Stimulated activated CD4-positive, alpha-beta T cell treated with anti-CD3 and anti-CD28 coated beads, Interleukin-15, amount 100 ng/mL, for 1 hour (primary cell): ENCODE measurements at places on chromosomes 13 and 19.

- DNase-seq = no peak
These were observed 1030.4 kb downstream of the SLITRK5 start for GRCh38 chr13:88701551-88701950.

DNA sequence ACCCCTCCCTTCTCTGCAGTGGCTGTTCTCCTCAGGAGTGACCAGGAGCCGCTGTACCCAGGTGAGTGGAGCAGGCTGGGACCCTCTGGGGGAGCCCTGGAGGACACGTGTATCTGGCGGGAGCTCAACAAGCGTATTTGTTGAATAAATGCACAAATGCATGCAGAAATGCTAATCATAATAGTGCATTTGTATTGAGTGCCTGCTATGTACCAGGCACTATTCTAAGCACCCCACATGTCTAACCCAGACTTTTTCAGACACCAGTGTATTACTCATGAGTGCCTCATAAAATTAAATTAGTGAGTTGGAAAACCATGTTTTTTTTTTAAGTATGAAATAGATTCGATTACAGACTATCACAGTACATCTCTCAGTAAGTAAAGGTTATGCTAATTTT lies 7.9 kb downstream of the HPN start:
- no peak for DNase-seq

GRCh38 chr19:5036698-5037563 lies 68.0 kb downstream of the KDM4B start:
- DNase-seq = no peak

DNA sequence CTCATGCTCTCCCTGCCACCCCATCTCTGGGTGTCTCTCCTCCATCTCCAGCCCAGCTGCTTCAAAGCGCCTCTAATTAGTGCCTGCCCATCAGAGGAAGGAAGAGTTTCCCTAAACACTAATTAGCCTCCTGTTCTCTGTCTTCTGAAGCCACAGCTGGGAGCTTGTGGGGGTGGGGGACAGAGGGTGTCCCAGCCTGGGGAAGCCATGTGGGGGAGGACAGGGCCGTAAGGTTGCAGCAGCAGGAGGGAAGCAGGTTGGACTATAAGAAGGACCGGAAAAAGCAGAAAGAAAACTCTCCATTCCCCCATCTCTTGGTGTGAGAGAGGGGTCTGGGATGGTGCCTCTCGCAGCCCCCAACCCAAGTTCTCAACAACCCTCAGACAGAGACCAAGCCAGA lies 26.2 kb downstream of the SLC8A2 start:
- DNase-seq = no peak

DNA sequence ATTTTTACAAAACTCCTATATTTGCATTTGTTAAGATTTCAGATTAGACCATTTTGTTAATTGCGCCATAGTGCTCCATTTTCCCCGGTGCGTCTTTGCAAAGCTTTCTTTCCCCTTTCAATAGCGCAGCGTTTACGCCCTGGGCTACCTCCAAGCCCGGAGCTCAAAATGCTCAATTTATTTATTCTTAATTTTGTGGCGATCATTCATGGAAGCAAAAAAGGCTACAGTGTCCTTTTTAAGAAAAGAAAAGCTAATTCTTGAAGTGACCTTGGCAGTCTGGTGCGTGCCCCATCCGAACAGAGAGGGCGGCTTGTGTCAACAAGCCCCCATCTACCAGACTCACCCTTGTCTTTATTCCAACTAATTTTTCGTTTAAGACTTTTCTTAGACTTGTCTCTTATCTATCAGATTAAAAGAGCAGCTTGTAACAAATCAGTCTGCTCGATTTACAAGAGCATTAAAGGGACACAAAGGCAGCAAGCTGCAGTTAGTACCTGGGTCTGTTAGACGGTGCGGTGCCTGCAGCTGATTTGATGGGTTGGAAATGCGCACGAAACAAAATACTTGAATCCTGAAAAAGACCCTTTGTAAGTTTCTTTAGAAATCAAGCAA lies 30.1 kb downstream of the GSX1 start:
- no peak for DNase-seq

DNA sequence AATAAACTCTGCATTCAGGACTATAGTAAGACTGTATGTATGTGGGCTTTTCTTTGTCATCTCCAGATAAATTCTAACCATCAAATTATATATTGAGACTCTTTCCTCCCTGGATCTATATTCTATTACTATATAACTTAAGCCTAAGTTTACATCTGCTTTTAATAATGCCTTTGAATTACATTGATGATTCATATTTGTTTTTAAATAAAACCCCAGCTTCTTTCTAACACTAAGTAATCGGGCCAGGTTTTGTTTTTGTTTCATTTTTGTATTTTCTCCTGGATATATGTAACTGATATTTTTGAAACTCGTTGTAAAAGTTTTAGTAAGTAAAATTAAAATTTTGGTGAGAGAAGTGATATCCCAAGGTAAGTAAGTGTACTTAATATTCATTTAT lies 1599.1 kb downstream of the PCDH9 start:
- no peak for DNase-seq

- no peak for DNase-seq
These were observed 19.7 kb downstream of the ARHGEF18 start for GRCh38 chr19:7368456-7368855.

DNA sequence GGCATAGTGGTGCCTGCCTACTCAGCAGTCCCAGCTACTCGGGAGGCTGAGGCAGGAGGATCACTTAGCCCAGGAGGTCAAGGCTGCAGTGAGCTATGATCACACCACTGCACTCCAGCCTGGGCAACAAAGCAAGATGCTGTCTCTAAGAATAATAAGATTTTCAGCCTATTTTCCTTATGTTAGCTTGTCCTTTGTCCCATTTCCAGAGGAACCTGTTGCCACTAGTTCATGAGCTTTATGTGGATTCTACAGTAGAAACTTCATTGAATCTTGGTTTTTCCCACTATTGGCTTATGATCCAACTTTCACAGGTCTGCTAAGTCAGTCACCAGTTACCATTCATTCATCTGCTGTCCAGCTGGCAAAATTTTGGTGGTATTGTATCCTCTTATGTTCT lies 18.2 kb downstream of the FFAR2 start:
- no peak for DNase-seq

DNA sequence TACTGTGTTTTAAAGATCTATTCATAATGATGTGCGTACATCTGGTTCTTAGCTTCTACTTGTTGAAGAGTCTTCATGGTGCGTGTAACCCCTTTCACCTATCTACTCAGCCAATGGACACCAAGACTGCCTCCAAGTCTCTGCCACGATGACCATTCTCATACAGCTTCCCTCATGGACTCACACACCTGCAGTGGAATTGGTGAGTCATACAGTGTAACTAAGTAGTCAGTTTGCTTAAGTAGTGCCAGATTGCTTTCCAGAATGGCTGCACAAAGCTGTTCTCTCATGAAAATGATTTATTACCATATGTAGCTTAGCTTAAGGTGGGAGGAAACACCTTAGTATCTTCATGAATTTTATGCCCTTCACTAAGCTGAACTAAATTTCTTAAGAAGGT lies 112.3 kb downstream of the AKAP11 start:
- DNase-seq = no peak

- DNase-seq = no peak
These were observed 158.9 kb downstream of the EFNB2 start for GRCh38 chr13:106376401-106377112.

DNA sequence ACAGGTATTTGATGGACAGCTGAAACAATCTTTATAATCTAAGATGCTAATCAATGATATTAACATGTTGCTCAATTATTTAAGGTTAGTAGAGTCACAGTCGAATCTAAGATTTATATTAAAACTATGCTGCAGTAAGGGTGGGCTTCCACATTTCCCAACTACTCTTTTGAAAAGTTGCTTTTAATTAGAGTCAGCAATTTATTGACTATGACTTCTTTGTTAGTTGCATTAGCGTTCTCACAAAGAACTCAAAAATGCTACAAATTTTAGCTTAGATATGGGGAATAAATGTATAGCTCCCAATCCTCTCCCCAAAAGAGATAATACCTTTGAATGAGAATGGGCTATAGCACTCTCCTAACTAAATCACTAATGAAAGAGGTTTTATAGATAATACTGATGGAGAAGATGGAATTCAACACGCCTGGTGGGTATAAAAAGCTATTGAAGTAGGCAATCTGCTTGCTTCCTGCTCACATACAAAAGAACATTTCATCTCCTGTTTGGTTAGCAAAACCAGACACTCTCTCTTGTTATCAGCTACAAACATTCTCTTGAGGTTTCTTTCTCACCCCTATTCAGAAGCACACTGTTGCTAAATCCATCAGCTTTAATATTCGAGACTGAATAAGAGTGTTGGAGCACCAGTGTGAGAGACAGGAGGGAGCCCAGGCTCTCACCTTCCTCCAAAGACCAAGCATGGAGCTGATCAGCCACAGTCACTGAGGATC lies 2.4 kb upstream of the FLT1 start:
- no peak for DNase-seq

DNA sequence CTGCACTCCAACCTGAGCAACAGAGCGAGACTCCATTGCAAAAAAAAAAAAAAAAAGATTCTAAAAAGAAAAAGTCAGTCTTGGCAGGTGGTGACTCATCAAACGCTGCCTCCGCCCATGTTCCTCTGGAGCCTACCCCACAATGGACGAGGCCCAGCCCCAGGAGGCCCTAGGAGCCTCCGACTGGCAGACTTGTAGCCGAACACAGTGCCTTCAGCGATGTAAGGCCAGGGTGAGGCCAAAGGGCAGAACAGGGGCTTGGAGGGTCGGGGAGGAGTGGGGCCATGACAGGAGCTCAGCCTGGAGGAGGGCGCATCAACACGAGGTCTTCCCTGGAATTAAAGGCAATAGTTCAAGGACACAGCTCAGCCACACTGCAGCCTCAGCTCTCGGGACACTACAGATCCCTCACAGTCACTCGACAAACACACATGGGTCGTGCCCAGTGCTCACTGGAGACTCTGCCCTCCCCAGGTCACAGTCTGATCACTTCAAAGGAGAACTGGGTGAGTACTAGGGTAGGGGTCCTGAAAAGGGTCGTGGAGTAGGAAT lies 5.1 kb downstream of the USE1 start:
- DNase-seq = no peak

- no peak for DNase-seq
These were observed 65.0 kb downstream of the MTUS2 start for GRCh38 chr13:28885181-28885580.

- no peak for DNase-seq
These were observed 565.1 kb downstream of the LIG4 start for GRCh38 chr13:107650081-107650701.

GRCh38 chr13:51599444-51600176 lies 15.3 kb downstream of the WDFY2 start:
- DNase-seq = no peak

DNA sequence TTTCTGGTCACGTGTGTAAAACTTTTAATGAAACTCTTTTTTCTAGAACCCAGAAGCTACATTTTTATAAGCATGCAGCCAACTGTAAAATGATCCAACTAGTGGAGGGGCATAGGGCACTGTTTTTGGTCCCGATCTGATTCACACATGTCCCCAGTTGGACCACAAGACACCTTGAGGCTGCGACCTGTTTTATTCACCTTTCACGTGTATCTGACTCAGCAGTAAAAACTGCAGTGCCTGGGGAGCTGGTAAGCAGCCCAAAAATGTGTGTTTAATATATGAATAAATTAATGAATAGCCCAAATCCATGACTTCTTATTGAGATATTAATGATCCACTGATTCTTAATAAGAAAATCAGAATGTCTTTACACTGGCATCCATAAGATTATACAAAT lies 140.4 kb downstream of the COL4A1 start:
- no peak for DNase-seq

DNA sequence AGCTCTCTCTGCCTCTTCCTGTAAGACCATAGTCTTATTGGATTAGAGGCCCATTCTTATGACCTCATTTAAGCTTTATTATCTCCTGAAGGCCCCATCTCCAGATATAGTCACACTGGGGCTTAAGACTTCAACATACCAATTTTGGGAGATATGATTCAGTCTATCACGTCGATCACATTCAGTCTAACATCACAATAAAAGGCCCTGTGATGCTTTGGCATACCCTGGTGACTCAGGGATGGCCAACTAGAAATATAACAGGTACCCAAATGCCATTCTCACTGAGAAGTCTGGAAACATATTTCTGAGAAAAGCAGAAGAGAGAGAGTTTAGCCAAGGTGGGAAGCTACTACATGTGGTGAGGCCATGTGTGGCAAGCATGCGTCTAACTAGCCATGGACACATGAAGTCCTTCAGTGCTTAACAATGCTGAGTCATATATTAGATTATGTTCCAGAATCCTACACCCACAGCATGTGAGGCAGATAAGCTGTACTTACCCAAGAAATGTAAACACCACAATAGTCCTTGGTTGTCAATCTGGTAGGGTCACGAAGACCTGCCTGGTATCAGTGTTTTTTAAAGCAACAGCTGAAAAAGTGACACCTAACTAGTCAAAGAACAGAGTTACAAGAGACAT lies 485.1 kb downstream of the FOXO1 start:
- DNase-seq = no peak

DNA sequence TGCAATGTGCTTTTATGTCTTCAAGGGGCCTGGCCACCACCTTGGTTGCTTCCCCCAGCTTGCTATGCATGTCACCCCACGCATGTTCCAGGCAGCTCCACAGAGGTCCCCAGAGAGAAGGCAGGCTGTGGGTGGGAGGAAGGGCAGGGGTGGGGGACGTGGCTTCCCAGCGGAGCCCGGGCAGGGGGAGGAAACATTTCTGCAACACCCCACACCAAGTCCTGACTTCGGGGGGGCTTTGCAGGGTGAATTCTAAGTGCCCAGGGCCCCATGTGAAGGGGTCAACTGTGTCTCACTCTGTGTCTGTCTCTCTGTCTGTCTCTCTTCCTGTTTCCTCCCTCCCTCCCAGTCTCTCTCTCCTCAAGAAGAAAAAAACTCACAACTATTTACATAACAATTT lies 39.6 kb downstream of the LTBP4 start:
- no peak for DNase-seq

DNA sequence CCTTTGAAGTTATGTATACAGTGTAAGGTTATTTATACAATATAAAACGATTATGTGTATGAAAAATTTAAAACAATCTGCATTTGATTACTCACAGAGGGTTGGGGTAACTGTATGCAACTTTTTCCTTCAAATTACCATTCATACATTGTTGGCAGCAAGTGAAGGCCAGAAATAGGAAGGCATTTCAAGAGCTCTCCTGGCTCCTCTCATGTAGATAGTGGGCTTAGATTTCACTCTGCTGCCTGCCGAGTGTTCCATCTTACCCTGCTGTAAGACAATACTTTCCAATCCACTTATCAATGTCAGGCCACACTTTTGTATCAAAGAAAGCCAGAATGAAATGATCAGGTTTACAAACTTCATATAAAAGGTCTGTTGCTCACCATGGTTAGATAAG lies 245.2 kb downstream of the DNAJC15 start:
- no peak for DNase-seq

- no peak for DNase-seq
These were observed 15.5 kb upstream of the MYH14 start for GRCh38 chr19:50187937-50188336.

- DNase-seq = peak; percentile 33
These were observed 899 bp downstream of the GIPC3 start for GRCh38 chr19:3586127-3586626.

- DNase-seq = no peak
These were observed 7.0 kb upstream of the MYDGF start for GRCh38 chr19:4676955-4677731.
